ENCODE measurements at places on chromosomes 5 and 9. TPM values are rescaled to one million over a fixed set of nuclear protein-coding genes. Genes with fewer than 3 reads are reported as not detected.

DMRT3 gene
- 0.05 TPM for total RNA-seq

SHB gene
- 4.9 TPM for total RNA-seq

DRD1 gene
- total RNA-seq = 0.80 TPM

DNA sequence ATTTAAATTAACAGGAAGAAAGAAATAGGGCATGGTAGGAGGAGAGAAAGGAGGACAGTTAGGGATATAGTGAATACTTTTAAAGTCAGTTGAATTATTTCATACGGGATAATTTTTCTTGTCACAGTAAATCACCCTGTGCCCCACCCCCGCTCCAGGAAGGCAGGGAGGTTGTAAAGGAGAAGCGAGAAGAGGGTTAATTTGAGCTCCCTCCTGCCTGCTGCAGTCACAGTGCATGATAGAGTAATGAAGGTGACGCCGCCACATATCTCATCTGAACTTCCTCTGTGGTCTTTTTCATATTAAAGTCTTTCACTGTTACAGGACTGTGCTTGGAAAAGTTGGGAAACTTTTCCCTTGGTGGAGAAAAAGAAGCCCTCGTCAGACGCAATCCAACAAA lies 896 bp upstream of the PCSK5 start:
- DNase-seq = no peak

Measured in thymus (tissue), 14 donors.